PC-9 (cell line): ENCODE measurements at places on chromosomes 2 and 18.

GRCh38 chr2:46339676-46340459, 42.7 kb downstream of the EPAS1 start:
- no peaks in the 10 kb centered on the region for H3K27me3 ChIP-seq
- no peak for DNase-seq
- H3K4me1 ChIP-seq = peaks cover 23% of the 10 kb centered on the region
- H3K4me3 ChIP-seq = no peak overlapping the region

DNA sequence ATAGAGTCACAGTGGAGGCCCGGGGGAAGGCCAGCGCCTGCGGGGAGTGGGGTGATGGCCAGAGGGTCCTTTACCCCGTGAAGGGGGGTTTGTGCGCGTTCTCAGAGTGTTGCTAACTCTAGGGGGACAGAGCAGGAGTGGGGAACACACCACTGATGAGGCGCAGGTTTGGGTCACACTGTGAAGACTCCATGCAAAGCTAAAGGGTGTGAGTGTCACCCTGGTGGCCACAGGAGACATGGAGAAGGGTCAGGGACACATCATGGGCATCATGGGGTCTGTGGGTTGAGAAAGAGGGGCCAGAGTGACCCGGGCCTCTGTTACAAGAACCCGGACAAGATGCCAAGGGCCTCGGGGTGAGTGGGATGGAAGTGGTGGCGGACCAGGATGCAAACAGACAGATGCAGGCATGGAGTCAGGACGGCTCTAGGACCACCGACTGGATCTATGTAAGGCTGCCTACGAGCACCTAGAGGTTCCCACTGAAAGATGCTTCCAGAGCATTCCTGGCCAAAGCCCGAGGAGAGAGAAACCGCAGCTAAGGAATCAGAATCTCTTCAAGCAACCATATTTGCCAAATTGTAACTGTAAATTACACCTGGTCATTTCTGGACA, 84.3 kb downstream of the PXDN start:
- H3K4me1 ChIP-seq = no peaks in the 10 kb centered on the region
- H3K27ac ChIP-seq = no peak overlapping the region
- no peak overlapping the region for H3K4me3 ChIP-seq
- peaks cover 44% of the 10 kb centered on the region for H3K27me3 ChIP-seq
- peaks cover 4% of the 10 kb centered on the region for H3K36me3 ChIP-seq
- no peak for DNase-seq

GRCh38 chr2:190707726-190708125, 58.8 kb downstream of the NAB1 start:
- no peaks in the 10 kb centered on the region for H3K27me3 ChIP-seq
- H3K27ac ChIP-seq = no peak overlapping the region
- no peaks in the 10 kb centered on the region for H3K36me3 ChIP-seq
- H3K4me1 ChIP-seq = no peaks in the 10 kb centered on the region
- H3K4me3 ChIP-seq = no peak overlapping the region

- no peaks in the 10 kb centered on the region for H3K36me3 ChIP-seq
- no peak overlapping the region for H3K4me3 ChIP-seq
- H3K27ac ChIP-seq = no peak overlapping the region
- H3K4me1 ChIP-seq = peaks cover 45% of the 10 kb centered on the region
- H3K27me3 ChIP-seq = no peaks in the 10 kb centered on the region
Observed at GRCh38 chr2:134777593-134777992, 58.8 kb upstream of the TMEM163 start.

DNA sequence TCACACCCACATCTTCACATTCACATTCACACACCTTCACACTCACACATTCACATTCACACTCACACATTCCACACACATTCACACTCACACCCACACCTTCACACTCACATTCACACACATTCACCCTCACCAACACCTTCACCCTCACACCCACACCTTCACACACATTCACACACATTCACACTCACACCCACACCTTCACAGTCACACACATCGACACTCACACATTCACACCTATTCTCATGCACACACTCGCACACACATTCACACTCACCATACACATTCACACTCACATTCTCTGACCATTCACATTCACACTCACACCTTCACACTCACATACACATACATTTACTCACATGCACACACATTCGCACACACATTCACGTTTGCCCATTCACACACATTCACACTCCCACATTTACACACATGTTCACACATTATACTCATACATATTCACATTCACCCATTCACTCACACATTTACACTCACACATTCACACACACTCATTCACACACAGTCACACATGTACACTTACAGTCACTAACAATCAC, 62.7 kb downstream of the BIN1 start:
- no peaks in the 10 kb centered on the region for H3K4me1 ChIP-seq
- no peak overlapping the region for H3K4me3 ChIP-seq
- H3K27me3 ChIP-seq = no peaks in the 10 kb centered on the region
- no peak overlapping the region for H3K27ac ChIP-seq

DNA sequence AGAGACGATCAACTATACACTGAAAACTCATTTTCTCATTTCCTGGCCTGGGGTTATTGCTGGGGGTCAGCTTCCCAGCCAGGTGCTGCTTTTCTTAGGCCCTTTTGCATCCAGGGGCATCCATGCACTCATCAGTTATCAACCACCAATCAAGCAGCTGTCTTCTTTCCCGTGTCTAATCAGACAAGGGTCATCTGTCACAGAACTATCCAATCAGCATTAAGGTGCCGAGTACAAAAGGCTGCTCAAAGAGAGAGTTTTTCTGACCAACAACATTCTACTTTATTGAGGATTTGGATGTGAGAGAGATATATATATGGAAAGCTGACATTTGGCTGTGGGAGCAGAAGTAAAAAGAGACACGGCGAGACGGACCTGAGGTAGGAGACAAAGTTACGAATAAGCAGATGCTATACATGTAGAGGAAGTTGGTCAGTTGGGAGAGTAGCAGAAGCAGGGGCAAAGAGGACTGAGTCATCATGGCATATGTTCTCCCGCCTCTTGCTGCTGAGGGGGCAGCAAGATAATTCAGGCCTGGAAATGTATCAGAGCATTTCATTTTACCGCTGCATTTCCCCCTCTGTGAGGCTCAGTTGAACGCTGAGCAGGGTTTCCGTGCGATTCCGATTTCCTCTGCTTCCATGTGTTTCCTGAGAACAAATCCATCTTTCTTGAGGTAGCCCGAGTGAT, 129.3 kb downstream of the NUP35 start:
- no peaks in the 10 kb centered on the region for H3K4me1 ChIP-seq
- H3K4me3 ChIP-seq = no peak overlapping the region
- H3K36me3 ChIP-seq = no peaks in the 10 kb centered on the region
